ENCODE measurements at places on chromosomes 11 and 22.

DNA sequence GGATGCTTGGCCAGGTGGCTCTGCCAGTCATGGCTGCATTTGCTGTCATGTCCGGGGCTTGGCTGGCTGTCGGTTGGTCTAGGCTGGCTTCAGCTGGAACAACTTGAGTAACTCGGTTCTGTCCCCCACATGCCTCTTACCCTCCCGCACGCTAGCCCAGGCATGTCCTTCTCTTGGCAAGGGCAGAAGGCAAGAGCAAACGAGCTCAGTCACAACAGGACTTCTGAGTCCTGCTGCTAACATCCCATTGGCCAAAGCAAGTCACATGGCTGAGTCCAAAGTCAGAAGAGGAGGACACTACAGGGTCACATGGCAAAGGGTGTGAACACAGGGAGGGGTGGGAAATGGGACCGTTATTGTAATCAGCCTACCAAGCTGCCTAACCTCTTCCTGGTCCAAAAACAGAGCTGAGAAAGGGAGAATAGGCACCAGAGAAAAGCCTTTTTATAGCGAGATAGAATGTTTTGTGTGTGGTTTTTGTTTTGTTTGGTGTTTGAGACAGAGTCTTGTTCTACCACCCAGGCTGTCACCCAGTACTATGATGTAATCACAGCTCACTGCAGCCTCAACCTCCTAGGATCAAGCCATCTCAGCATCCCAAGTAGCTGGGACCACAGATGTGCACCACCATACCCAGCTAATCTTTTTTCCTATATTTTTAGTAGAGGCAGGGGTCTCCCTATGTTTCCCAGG is 81.9 kb downstream of the MN1 start:
- DNase-seq = peak; percentile 11

GRCh38 chr22:28341001-28341400 is 338.6 kb downstream of the TTC28 start:
- DNase-seq = no peak

DNA sequence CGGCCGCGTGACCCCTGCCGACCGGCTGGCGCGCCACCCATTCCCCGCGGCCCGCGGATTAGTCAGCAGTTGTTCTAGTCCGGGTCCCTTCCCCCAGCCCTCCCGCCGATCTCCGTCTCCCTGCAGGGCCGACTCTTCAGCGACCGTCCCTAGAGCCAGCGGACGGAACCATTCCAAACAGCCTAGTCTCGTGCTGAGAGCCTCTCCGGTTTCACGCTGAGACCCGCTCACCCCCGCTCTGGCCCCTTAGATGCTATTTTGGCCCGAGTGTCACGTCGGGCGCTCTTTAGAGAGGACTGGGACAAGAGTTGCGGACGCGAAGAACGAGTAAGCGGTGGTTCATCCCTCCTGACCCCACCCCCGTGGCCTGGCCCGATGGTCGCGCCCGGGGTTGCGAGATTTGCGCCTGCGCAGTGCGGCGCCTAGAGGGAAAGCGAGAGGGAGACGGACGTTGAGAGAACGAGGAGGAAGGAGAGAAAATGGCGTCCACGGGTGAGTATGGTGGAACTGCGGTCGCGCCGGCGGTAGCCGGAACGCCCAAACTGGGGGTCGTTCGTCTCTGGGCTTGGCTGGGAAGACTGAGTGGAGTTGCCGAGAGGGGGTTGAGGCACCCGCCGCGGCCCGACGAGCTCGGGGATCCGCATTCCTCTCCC is at the start of the genes EWSR1 and RHBDD3:
Gene EWSR1 (plus strand): TSS at position 411 of the 653 bp plus-strand sequence. CDS start 69 bp downstream, at position 480.
Gene RHBDD3 (minus strand): TSS at position 124 of the 653 bp plus-strand sequence. CDS start 2,355 bp downstream, outside the sequence.
- peak; percentile 98 for DNase-seq

GRCh38 chr11:8911029-8911823 is at the start of gene AKIP1:
AKIP1 (plus strand) TSS chr11:8911189; CDS start chr11:8911450, 261 bp downstream.
- DNase-seq = peak; percentile 83

DNA sequence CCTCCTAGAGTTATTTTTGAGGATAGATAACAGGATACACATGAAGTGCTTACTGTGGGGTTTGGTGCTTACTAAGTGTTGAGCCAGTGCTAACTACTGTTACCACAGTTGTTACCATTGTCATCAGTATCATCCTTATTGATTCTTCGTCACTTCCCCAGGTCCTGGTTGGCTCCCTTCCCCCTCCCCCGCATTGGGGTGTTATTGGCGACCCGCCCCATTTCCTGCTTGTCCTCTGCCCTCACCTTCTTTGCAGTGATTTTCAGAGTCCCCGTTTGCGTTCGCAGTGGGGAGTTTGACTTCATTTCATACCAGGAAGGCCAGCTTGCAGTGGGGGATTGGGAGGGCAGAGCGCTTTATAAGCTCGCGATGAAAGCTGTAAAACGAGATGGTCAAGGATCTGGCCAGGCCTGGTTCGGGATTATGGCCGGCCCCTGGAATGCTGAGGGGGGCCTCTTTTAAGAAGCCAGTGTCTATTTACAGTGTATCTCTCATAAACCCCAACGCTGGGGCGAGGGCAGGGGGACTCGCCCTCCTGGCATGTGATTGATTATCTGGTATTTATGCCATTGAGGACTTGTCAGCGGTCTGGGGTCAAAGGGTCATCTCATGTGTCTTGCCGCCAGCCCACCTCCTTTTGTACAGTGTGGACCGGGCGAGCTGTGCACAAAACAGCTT is 84.6 kb upstream of the NNMT start:
- DNase-seq = no peak

- DNase-seq = no peak
These were observed 4.1 kb upstream of the SLC25A1 start for GRCh38 chr22:19182472-19183157.

GRCh38 chr22:36332623-36333332 is 55.0 kb downstream of the MYH9 start:
- DNase-seq = peak; percentile 92

- DNase-seq = no peak
These were observed 789 bp upstream of the POLA2 start for GRCh38 chr11:65260756-65261590.

DNA sequence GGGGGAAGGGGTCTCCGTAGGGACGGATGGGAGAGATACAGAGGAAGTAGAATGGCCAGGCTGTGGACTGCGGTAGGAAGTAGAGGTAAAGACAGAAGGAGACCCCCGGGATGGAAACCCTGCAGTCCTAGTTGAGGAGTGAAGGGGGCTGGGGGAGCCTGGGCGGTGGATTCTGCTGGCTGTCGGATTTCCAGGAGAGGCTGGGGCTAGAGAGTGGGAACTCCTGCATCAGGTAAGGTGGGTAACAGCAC is 727 bp upstream of the SCARF2 start:
- no peak for DNase-seq
